Panc1 (cell line): ENCODE measurements at places on chromosomes 1 and 21. TPM values are rescaled to one million over a fixed set of nuclear protein-coding genes. Genes with fewer than 3 reads are reported as not detected.

DNA sequence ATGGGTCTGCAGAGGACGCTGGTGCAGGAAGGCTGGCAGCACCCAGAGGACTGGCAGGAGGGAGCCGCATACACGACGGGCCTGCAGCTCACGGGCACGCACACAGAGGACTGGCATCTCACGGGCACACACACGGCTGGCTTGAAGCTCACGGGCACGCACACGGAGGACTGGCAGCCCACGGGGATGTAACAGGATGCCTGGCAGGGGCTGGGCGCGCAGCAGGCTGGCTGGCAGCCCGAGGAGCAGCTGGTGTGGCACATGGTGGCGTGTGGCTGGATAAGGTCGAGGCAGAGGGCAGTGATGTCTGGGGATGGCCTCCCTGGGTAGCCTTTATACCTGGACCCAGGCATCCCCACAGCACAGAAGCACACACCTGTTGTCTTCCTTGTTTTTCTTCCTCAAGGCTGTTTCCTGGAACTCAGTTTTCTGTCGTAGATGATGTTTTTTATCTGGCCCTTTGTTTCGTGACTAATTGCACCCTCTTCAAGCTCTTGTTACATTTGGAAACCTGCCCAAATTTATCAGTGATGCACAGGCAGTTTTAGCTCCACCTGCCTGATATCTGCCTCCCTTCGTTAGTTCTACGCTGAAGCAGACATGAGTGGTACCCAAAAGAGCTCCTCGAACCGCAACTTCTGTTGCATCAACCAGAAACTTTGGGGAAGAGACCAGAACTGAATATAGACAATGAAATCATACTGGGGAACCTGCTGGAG, at the start of gene KRTAP12-1:
Gene KRTAP12-1 (minus strand): TSS at position 303 of the 719 bp plus-strand sequence. CDS start 40 bp downstream, at position 263.
- H3K4me3 ChIP-seq = no peak within 1 kb of the TSS
- H3K27ac ChIP-seq = no peak within 1 kb of the TSS
- no peaks in the 10 kb centered on the region for H3K36me3 ChIP-seq
- no peak for DNase-seq
- no peaks in the 10 kb centered on the region for H3K27me3 ChIP-seq

DNA sequence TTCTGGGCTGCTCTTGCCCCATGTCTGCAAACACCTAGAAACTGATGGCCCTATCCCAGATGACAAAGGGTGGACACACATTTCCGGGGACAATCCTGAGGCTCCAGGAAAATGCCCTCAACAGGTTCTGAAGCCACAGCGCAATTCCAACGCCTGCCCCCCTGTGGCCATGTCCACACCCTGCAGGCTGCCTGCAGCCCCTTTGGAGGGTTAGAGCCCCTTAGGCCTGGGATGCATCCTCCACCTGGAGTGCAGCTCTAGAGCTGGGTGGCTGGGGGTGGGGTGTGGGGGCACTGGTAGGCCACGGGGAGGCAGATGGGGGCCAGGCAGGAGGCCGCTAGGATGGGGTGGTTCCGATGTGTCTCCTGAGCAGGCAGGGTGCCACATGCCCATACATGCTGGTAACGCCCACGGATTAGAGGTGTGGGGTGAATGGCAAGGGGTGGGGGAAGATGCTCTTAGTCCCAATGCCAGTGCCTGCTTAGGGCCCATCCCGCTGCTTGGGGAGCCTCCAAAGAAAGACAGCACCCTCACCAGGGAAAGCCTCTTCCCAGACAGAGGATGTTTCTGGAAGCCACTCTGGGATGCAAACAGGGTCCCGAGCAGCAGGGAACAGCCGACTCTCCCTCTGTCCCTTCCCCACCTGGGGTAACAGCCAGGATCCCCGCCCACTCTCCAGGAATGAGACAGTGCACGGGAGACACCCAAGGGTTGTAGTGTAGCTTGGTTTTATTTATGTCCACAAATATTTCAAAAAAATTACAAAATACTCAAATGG, 34.0 kb downstream of the SLC45A1 start:
- H3K4me3 ChIP-seq = no peak overlapping the region
- no peak for DNase-seq
- H3K36me3 ChIP-seq = peaks cover 16% of the 10 kb centered on the region
- peaks cover 14% of the 10 kb centered on the region for H3K4me1 ChIP-seq
- H3K27ac ChIP-seq = peak overlapping the region; percentile 2; the same call in 1 of the 2 replicates

DNA sequence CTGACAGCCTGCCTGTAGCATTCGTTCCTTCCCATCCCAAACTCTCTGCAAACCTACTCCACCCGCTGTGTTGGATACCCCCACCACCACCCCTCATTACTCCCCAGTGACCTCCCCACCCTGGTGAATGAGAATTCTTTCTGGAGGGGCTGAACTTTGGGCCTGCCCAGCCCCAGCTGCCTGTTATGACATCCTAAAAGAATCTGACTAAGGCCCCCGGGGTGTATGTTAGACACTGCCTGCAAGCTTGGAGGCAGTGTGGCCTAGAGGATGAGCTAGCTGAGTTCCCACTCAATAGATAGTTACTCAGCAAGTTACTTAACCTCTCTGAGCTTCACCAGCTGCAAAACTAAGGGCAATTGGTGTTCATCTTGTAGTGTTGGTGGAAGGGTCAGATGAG, 110.2 kb upstream of the FGGY start:
- no peaks in the 10 kb centered on the region for H3K36me3 ChIP-seq
- no peak overlapping the region for H3K27ac ChIP-seq
- no peak for DNase-seq
- no peaks in the 10 kb centered on the region for H3K27me3 ChIP-seq

Gene HCRTR1
- total RNA-seq = 0.18 TPM

- H3K27me3 ChIP-seq = no peaks in the 10 kb centered on the region
- DNase-seq = no peak
- peak overlapping the region; percentile 88 for H3K27ac ChIP-seq
- peaks cover 8% of the 10 kb centered on the region; the same call in 1 of the 2 replicates for H3K4me1 ChIP-seq
- H3K36me3 ChIP-seq = no peaks in the 10 kb centered on the region
Measured at GRCh38 chr1:147669469-147670318, 630 bp downstream of the ACP6 start.

Gene CHAF1B
- total RNA-seq = 18.4 TPM

Gene OR6N2
- not detected for total RNA-seq

Gene GSTM3
- total RNA-seq = 93.1 TPM

DNA sequence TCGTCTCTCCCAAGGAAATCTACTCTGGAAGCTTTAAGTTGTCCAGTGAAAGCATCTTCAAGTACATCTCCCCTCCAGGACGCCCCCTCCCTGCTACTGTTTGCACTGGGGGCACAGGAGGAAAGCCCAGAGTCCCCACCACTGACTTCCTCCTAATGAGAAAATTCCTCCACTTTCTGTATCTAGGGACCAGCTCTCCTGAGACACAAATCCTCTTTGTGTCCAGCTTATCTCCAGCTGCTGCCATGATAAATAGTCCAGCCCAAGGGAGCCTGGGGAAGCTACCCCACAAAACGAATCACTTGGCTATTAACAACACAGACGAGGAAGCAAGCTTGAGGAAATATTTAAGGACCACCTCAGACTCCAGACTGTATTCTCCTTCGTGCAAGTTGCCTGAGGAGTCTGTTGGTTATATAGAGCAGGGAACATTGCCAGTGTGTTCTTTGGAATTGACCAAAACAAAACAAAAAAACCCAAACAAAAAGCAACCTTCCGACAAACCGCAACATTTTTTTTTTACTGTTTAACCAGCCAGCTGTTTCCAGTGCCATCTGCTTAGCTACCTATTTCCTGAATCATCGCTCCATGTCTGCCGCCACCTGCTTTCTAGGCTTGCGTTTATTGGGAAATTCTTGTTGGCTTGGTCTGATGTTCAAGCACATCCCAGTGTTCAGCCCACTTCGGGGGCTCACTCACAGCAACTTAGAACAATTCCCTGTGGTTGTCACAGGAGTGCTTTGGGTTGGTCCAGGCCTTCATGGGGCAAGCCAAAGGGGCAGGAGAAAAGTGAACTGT, 7.7 kb downstream of the C1orf226 start:
- no peaks in the 10 kb centered on the region for H3K27me3 ChIP-seq
- DNase-seq = no peak
- H3K4me3 ChIP-seq = no peak overlapping the region
- no peaks in the 10 kb centered on the region; the same call in 1 of the 2 replicates for H3K36me3 ChIP-seq
- H3K4me1 ChIP-seq = peaks cover 22% of the 10 kb centered on the region

Gene MUTYH
- total RNA-seq = 40.8 TPM

- DNase-seq = no peak
- peak overlapping the region; percentile 99 for H3K27ac ChIP-seq
- no peaks in the 10 kb centered on the region for H3K36me3 ChIP-seq
- no peaks in the 10 kb centered on the region for H3K27me3 ChIP-seq
- H3K4me1 ChIP-seq = peaks cover 62% of the 10 kb centered on the region
- peak overlapping the region; percentile 7 for H3K4me3 ChIP-seq
Measured at GRCh38 chr1:235923466-235924021, 56.8 kb upstream of the LYST start.

GRCh38 chr21:31394309-31394708, 50.2 kb upstream of the TIAM1 start:
- H3K27ac ChIP-seq = no peak overlapping the region
- no peak for DNase-seq
- H3K36me3 ChIP-seq = no peaks in the 10 kb centered on the region
- no peaks in the 10 kb centered on the region for H3K27me3 ChIP-seq

DNA sequence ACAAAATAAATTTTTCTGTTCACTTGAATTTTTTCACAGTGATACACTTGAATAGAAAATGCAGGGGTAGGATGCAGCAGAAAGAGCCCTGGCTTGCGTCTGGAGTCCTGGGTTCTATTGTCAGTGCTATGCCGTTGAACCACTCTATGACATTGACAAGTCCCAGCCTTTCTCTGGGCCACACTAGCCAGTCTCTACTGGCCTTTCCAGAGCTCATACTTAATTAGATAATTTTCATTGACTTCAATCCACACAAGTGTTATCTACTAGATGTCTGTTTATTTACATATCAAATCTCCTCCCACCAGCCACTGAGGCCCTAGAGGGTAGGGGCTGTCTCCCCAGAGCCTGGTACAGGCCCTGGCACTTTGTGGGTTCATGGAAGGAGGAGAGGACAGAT, 15.5 kb upstream of the CELA3B start:
- DNase-seq = no peak
- H3K4me1 ChIP-seq = peaks cover 19% of the 10 kb centered on the region
- H3K27ac ChIP-seq = peak overlapping the region; percentile 45
- no peaks in the 10 kb centered on the region for H3K27me3 ChIP-seq
- H3K36me3 ChIP-seq = no peaks in the 10 kb centered on the region
- no peak overlapping the region for H3K4me3 ChIP-seq

DNA sequence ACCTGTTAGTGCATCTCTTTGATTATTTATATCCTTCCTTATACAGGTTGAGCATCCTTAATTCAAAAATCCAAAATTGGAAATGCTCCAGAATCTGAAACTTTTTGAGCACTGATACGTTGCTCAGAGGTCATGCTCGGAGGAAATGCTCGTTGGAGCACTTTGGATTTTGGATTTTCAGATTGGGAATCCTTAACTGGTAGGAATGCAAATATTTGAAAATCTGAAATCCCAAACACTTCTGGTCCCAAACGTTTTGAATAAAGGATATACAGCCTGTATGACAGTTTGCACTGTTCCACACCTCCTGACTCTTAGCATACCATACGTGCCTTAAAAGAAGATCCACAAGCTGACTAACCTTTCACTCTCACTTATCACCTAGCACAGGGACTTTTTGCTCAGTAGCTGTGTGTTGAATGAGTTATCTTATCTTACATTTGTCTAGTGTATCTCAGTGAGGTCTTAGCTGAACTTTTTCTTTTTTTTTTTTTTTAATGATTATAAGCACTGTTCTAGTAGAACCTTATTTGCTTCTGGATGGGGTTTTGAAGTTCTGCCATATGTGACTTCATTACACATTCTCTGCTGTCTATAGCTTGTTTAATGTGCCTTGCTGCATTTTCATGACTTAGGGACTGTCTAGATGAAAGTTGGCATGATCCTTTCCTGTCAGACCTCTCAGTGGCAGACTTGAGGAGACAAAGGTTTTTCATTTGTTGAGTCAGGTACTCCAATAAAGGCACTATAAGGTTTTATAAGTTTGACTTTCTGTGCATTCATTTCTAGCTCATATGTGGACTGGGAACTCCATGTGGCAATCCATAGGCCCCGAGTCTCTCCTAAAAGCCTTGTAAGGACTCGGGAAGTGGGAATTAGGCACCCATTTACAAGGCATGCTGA, 21.6 kb downstream of the PTGFRN start:
- no peaks in the 10 kb centered on the region for H3K36me3 ChIP-seq
- H3K27ac ChIP-seq = no peak overlapping the region
- DNase-seq = no peak
- H3K4me3 ChIP-seq = no peak overlapping the region

Gene NUCKS1
- total RNA-seq = 210 TPM

Gene MYBPH
- not detected for total RNA-seq

GRCh38 chr1:154809436-154810413, 60.4 kb downstream of the KCNN3 start:
- no peak overlapping the region for H3K4me3 ChIP-seq
- no peak for DNase-seq
- no peak overlapping the region for H3K27ac ChIP-seq
- H3K4me1 ChIP-seq = no peaks in the 10 kb centered on the region
- H3K36me3 ChIP-seq = no peaks in the 10 kb centered on the region
- H3K27me3 ChIP-seq = peaks cover 12% of the 10 kb centered on the region; the same call in 1 of the 2 replicates

- no peaks in the 10 kb centered on the region for H3K36me3 ChIP-seq
- H3K27me3 ChIP-seq = no peaks in the 10 kb centered on the region
- no peak overlapping the region for H3K27ac ChIP-seq
- H3K4me1 ChIP-seq = no peaks in the 10 kb centered on the region
- no peak for DNase-seq
Measured at GRCh38 chr1:174764191-174764590, 235.6 kb upstream of the CACYBP start.

GRCh38 chr1:244217711-244218110, 166.6 kb downstream of the ZBTB18 start:
- no peaks in the 10 kb centered on the region for H3K4me1 ChIP-seq
- H3K27me3 ChIP-seq = no peaks in the 10 kb centered on the region
- no peaks in the 10 kb centered on the region for H3K36me3 ChIP-seq
- no peak overlapping the region for H3K4me3 ChIP-seq
- H3K27ac ChIP-seq = no peak overlapping the region

DNA sequence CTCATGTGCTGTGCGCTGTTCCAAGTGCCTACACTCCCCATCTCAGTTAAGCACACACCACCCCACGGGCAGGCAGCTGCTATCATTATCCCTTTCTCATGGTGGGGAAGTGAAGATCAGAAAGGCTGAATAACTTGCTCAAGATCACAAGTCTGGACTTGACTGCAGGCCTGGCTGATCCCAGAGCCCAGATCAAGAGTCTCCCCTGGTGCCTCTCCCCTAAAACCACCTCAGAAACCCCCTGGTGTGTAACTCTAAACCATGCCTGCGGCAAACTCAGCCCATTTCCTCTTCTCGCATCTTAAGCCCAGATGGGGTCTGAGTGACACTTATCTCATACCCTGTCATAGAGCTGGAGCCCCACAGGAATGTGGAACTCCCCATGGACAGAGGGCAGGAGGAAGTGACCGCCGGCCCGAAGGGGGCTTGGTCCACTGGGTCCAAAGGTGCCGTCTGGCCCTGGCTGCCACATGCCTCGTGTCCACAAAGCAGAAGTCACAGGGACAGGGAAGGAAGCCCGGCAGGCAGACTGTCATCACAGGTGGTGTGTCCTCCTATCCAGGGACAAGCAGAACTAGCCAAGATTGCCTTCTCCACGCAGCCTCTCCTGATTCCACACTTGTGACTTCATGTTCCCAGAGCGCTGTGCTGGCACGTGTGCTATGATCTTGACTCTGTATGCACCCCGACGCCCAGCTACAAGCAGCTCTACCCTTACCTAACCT, 92.1 kb downstream of the SYF2 start:
- H3K27ac ChIP-seq = no peak overlapping the region
- no peaks in the 10 kb centered on the region for H3K4me1 ChIP-seq
- H3K36me3 ChIP-seq = no peaks in the 10 kb centered on the region

GRCh38 chr1:66981679-66982078, 56.9 kb downstream of the MIER1 start:
- peaks cover 9% of the 10 kb centered on the region; the same call in 1 of the 2 replicates for H3K4me1 ChIP-seq
- DNase-seq = no peak
